Memory B cell (primary cell): ENCODE measurements at places on chromosomes 6 and 20.
A peak's percentile ranks its signal among the peaks of the same experiment; 100 is the strongest.

DNA sequence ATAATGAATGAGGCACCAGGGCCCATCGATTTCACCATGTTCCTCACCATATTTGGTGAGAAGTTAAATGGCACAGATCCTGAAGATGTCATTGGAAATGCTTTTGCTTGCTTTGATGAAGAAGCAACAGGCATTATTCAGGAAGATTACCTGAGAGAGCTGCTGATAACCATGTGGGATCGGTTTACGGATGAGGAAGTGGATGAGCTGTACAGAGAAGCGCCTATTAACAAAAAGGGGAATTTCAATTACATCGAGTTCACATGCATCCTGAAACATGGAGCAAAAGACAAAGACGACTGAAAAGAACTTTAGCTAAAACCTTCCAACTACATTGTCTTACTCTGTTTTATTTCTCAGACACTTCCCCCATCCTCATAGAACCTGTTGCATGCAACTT lies 21.6 kb upstream of the ZBTB22 start:
- no peak for DNase-seq

- no peak for DNase-seq
These were observed 109.0 kb downstream of the RIN2 start for GRCh38 chr20:19867074-19867473.

DNA sequence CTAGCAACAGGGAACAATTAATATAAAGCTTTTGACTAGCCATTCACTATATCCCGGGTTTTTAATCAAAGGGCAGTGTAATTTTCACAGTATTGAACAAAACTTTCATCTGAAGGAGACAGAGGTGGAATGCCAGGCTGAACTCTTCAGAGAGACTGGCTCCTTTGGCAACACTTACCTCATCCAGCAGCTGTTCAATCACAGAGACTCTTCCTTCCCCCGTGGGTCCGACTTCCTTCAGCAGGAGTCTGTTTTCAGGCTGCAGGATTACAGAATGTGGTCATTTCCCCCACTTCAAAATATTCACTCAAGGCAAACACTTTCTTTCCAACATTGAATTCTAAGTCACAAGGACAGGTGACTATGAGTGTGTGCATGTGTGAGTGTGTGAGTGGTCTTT lies 76.6 kb downstream of the DZANK1 start:
- DNase-seq = no peak

- no peak for DNase-seq
These were observed 16.4 kb upstream of the IGF2R start for GRCh38 chr6:159952289-159953005.

DNA sequence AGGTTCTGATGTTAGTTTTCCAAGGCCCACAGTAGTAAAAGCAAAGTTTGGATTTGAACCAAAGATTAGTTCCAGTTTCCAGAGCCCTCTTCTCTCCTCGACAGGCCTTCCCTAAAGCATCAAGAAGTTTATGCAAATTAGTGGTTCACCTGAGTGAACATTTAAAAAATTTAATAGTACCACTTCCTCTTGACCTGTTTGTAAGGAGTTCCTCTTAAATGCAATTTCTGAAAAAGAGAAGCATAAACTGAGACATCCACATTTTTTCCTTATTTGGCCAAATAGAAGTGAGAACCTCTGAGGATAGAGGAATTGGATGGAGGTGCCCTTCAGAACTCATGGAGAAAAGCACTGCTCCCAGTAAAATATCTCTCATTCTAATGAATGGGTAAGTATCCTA lies 1.2 kb upstream of the DSE start:
- DNase-seq = peak; percentile 38

- DNase-seq = no peak
These were observed 115.4 kb downstream of the MYO6 start for GRCh38 chr6:75864446-75864845.

GRCh38 chr6:56076033-56076432 lies 171.3 kb downstream of the COL21A1 start:
- no peak for DNase-seq

DNA sequence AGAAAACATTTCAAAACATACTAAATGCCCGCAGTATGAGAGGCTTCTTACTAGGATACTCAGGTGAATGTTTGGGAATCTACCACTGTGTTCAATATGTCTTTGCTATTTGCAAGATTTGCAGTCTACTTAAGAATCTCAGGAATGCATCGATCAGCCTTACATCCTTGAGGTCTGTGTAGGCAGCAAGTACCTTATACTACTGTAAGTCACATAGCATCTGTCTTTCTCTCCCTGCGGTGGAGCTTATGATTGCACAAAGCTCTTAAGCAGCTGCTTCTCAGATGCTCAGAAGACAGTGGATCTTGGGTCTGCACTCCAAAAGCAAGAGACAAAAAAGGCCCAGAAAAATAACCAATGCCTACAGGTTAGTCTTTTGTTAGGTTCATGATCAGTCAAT lies 21.4 kb downstream of the PCSK2 start:
- DNase-seq = no peak

- no peak for DNase-seq
These were observed 72.5 kb downstream of the TNFRSF21 start for GRCh38 chr6:47237196-47237595.

GRCh38 chr6:151370509-151371078 lies 20.8 kb downstream of the ZBTB2 start:
- no peak for DNase-seq

DNA sequence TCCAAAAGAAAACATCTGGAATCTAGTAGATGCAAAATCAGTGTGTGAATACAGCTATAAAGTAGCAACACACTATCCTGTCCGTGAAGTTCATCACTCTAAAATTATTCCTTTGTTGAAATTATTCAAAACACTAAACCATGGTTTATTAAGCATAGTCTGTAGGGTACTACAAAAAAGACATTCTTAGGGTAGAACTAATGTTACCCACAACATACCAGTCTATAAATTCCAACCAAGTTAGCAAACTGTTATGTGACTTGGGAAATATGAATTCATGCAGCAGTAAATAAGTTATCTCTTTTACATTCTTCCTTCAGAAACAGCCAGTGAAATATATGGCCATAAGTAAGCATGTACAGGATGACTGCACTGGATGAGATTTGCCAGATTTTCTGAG lies 580.3 kb upstream of the ADGRB3 start:
- DNase-seq = no peak

DNA sequence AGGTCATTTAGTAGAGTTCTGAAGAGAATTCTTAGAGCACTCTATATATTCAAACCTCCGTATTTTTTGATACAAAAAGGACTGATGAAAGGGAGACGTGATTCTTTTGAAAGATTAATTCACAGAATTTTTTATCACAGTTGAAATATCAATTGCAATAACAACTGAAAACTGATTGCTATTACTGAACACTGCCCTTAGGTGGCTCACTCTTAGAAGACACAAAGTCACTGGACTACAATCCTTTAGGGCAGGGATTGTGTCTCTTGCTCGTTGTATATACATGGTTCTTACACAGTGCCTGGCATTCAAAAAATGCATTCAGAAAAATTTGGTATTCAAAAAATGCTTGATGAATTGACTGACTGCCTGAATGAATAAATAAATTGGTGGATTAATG lies 17.1 kb upstream of the CALHM6 start:
- no peak for DNase-seq
